ENCODE measurements at places on chromosomes 2 and 18.

- no peak for DNase-seq
Observed at GRCh38 chr2:148796735-148797512, 78.1 kb upstream of the KIF5C start.

- DNase-seq, result no peak
Observed at GRCh38 chr2:238882082-238882755, 34.3 kb downstream of the TWIST2 start.

DNA sequence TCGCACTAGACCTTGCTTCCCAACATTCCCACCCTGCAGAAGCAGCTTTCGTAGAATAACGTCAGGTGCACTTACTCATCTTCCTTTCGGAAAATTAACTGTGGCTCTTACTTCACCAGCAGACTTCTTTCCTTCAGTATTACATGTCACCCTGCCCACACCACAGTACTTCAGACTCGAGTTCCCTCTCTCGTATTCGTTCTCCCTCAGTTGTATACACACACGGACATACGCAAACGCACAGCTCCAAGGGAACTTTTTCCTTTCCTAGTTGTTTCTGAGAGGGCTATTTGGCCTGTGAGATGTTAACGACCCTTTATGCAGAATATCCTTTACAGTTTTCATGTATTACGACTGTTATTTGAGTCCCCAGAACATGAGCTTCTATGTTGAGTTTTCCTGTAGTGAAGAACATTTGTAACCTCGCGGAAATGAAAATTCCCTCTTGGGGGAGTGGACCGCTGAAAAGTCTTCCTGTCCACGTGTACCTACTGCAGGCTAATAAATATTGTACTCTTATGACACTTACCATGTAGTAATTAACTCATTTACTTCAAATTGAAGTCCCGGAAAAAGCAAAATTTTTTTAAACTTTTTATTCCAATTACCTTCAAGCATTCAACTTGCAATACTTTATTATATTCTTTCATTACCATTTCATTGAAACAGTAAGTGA is 908 bp downstream of the ERLEC1 start:
- peak; percentile 9 for DNase-seq

GRCh38 chr18:2104620-2105462 is 466.5 kb downstream of the METTL4 start:
- DNase-seq, result peak; percentile 67

GRCh38 chr2:58950795-58951462 is 709.8 kb upstream of the FANCL start:
- DNase-seq, result no peak

GRCh38 chr2:232659359-232659758 is 26.0 kb downstream of the EFHD1 start:
- DNase-seq, result no peak

DNA sequence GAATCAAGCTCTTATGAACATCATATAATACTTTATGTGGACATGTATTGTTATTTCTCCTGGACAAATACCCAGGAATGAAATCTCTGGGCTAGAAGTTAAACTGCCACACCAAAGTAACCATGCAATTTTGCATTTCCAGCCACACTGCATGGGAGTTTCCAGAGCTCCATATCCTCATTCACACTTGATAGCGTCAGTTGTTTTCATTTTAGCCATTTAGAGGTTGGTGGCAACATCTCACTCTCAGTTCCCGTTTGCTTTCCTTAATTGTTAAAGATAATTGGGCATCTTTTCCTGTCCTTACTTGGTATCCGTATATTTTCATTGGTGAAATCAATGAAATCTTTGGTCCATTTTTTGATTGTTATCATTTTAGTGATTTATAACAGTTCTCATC is 47.8 kb downstream of the SH3YL1 start:
- DNase-seq, result no peak

DNA sequence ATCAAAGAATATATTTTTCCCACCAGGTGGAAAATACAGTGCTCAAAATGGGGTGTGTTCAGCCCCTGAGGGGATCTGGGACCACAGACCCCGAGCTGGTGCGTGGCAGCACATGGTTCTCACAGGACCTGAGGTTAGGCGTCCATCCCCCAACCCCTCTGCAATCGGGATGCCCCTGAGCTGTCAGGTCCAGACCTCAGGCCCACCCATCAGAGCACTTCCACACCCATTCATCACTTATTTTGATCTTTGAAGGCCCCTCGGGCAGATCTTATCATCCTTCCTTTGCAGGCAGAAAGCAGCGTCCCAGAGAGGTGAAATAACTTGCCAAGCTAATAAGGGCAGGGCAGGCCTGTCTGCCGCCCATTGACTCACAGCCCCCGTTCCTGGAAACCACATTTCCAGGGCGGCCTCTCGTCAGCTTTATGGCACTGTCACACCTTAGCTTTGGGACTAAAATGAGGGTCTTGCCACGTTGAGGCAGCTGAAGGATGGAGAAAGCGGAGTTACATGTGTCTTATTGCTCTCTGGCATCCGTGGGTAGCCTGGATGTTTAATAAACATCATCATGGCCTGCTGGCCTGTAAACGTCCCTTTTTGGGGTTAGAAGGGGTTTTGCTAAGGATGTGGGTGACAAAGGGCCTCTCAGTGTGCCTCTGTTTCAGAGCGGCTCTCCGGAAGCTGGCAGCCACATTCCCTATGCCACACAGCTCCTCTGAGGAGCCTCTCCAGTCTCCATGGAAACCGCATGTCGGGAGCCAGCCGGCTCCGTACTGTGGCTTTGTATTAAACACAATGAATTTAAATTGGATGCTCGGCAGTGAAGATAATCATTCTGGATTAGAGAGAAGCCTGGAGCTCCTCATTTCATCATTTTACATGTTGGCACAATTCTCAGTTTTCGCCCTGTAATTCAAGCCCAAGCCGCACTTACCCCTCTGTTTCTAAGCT is 58.3 kb upstream of the MAPRE3 start:
- DNase-seq, result no peak

GRCh38 chr2:41836948-41837347 is 210.9 kb upstream of the PKDCC start:
- peak; percentile 48 for DNase-seq
